ENCODE measurements at places on chromosomes 3 and 15.

DNA sequence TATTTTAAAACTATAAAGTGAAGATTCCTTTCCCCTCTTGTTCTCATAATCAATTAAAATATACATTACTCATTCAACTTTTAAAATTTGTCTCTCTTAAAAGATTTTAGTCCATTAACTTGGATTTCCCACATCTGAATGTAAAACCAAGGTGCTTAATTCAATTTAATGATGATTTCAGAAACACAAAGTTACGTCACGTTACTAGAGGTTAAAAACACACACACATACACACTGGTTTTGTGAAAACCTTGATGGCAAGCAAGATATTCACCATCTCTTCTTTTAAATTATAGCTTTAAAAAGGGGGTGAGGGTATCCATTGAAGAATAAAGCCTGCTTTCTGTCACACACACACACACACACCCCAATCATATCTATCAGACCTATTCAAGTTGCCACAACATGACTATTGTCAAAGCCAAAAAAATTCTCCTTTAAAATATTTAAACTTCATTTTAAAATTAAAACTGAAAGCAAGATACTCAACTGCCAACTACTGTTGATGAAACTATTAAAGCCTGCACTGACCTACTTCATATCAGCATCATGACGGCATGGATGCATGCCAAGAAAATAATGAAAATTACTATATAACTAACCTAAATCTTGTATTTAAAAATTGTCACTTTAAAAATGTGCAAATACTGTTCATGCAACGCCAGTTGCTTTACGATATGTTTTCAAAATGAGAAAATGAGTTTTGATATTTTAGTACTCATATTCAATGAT lies 2.1 kb downstream of the RFX7 start:
- no peak for DNase-seq

GRCh38 chr3:134625462-134625861 lies 25.4 kb downstream of the KY start:
- DNase-seq, result no peak

DNA sequence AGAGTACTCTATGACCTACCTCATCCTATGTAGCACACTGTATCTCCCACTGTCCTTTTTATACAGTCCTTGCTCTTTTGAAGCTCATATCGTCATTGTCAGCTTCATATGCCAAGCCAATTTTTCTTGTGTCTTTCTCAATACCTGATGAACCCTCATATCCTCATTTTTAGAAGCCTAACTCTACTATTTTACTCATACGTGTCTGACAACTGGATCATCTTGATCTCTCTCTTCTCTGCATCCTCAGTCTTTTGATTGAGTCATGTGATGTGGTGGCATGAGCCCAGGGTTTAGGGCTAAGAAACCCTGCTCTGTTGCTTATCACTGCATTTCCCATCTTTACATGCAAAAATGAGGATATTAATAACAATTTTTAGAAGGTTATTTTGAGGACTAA lies 352.0 kb downstream of the LPP start:
- no peak for DNase-seq

DNA sequence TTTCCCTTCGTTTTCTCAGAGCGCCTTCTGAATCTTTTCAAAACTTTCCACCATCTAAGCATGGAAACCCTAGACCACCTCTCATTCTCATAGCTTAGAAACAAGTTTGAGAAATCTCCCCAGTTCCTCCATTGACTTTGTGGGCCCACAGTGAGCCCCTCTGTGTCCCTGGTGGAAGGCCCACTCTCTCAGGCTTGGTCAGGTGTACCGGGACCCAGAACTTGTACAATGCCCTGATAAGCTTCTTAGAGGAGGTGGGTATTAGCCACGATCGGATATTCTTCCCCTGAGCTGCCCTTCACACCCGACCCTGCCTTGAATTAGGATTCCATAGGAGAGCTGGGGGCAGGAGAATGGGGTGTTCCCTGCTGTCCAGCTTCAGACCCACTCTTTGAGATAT lies at the start of gene SLC24A1:
Gene SLC24A1 (plus strand): TSS at position 301 of the 400 bp plus-strand sequence. CDS start 2,143 bp downstream, outside the sequence.
- no peak for DNase-seq

- no peak for DNase-seq
Measured at GRCh38 chr3:55601366-55602080, 114.4 kb upstream of the WNT5A start.

DNA sequence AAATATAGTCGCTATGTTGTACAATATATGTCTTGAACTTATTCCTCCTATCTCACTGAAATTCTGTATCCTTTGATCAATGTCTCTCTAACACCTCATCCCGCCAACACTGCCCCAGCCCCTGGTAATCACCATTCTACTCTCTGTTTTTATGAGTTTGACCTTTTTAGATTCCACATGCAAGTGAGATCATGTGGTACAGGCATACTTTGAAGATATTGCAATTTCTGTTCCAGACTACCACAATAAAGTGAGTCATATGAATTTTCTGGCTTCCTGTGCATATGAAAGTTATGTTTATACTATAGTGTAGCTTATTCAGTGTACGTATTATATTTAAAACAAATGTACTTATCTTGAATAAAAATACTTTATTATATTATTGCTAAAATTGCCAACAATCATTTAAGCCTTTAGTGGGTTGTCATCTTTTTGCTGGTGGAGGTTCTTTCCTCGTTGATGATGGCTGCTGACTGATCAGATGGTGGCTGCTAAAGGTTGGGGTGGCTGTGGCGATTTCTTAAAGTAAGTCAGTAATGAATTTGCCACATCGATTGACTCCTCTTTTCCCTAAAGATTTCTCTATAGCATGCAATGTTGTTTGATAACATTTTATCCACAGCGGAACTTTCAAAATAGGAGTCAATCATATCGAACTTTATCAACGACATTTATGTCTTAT lies 257.2 kb downstream of the NFKBIZ start:
- DNase-seq, result no peak

DNA sequence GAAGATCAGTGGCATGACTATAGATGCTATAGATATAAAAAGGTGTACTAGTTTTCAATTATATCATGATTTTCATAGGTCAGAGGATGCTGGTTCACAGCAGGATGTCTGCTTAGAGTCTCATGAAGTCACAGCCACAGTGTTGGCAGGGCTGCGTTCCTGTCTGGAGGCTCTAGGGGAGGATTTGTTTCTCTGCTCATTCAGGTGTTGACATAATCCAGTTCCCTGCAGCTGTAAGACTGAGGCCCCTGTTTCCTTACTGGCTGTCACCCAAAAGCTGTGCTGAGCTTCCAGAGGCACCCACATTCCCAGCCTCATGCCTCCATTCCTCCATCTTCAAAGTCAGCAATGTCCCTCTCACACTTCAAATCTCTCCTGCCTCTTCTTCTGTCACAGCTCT lies 170.7 kb downstream of the OCA2 start:
- DNase-seq, result no peak

GRCh38 chr15:76996526-76997401 lies 1.8 kb downstream of the PSTPIP1 start:
- no peak for DNase-seq

- DNase-seq, result no peak
Measured at GRCh38 chr3:171365489-171365888, 94.7 kb downstream of the TNIK start.

- DNase-seq, result no peak
Measured at GRCh38 chr3:43001556-43002121, 22.5 kb downstream of the GASK1A start.

- no peak for DNase-seq
Measured at GRCh38 chr3:16484216-16484615, 29.3 kb downstream of the RFTN1 start.

DNA sequence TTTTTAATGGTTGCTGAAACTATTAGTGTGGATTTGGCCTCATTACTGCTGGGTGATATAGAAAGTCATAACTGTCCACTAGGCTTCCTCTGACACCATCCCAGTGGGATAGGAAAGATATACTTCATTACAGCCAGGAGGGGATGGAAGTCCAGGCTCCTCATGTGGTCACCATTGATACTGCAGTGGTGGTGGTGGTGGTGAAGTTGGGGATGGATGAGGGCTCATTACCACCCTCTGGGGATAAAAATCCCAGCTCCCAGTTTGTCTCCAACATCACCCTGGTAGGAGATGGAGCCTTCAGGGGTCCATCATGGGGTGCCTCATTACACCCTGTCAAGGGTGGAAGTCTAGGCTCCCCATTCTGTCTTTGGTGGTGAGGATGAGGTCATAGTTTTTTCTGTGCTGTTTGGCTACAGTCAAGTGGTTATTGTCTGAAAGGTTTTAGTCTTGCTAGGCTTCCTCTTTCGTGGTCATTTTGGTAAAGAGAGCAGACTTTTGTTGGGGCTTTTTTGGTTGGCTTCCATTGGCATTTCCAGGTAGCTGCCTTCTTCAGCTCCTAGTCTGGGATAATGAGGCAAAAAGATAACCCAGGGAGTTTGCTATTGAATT lies 30.1 kb upstream of the FILIP1L start:
- DNase-seq, result no peak

DNA sequence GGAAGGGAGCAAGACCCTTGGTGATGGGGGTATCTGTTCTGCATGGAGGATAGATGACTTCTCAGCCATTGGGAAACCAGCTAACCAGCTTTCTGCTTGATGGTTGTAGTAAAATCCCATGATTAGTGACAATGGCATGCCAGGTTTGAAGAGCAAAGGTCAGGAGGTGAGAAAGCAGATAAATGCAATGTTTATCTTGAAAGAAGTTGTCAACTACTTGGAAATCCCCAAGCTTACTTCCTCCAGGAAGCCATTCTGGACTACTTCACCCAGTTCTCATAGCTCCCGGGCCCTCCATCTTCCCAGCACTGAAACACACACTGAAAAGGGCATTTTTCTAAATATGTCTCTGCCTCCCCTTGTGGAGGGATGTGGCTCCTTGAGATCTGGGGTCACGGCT lies 51.3 kb downstream of the SMAD3 start:
- DNase-seq, result no peak

DNA sequence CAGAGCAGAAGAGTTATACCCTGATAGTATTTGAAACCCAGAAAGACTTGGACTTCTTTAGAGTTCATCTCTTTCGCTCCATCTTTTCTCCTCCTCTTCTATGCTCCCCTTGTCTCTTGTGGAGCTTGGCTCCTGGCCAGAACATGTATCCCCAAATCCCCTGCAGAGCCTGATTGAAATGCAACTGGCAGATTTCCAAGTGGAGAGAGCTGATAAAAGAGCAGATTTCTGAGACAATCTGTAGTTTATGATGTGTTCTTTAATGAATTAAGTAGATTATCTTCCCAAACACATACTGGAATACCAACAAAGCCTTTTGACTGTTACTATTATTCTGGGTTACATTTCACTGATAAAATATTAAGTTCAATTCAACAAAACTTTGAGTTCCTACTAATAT lies 33.4 kb downstream of the UNC13C start:
- no peak for DNase-seq

DNA sequence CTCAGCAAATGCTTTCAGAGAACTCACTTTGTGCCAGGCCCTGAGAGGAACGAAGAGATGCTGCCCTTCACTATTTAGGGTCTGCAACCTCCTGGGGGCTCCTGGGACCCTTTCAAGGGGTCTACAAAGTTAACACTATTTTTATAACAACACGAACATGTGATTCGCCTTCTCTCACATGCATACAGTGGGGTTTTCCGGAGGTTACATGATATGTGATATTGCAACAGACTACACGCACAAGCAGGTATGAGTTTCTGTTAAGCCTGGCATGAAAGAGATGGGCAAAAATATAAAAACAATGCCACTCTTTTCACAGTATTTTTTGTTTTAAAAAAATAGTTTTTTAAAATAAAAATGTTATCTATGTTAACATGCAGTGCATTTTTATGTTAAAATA lies 10.3 kb downstream of the STARD5 start:
- DNase-seq, result no peak

- no peak for DNase-seq
Measured at GRCh38 chr3:180223268-180223667, 186.5 kb upstream of the PEX5L start.

GRCh38 chr3:177713928-177714900 lies 516.9 kb upstream of the TBL1XR1 start:
- no peak for DNase-seq

GRCh38 chr3:123637131-123637530 lies 52.3 kb upstream of the HACD2 start:
- no peak for DNase-seq

- DNase-seq, result no peak
Measured at GRCh38 chr15:40714144-40714543, 19.2 kb downstream of the RAD51 start.

DNA sequence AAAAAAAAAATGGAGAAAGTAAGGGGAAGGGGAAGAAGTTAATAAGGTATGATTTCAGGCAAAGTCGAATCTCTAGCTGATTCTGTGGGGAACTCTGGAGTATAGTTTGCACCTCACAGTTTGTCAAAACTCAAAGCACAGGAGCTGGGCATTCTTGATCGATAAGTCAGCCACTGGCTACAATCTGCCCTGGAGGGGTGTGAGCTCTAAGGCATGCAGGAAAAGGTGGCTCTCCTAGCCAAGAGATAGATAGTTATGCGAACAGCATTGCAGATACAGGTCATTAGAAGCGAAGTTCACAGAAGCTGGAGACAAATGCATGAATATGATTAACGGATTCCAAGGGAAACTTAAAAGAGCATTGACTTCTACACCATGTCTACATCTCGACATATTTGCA lies 952.6 kb downstream of the AGBL1 start:
- no peak for DNase-seq

DNA sequence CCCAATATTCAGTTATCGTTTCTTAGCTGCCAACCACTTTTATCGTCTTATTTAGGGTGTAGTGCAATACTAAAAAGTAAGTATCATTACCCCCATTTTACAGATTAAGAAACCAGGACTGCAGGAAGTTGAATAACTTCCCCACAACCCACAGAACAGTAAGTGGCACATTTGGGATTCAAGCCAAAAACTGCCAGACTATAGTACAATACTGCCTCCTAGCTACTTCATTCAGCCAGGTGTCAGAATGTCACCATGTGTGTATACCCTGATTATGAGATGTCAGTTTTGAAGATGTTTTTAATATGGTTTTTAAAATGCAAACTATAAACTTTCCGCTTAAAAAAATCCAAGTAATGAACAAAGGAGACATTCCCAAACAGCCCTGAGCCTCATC lies 74.2 kb upstream of the PROK2 start:
- no peak for DNase-seq

DNA sequence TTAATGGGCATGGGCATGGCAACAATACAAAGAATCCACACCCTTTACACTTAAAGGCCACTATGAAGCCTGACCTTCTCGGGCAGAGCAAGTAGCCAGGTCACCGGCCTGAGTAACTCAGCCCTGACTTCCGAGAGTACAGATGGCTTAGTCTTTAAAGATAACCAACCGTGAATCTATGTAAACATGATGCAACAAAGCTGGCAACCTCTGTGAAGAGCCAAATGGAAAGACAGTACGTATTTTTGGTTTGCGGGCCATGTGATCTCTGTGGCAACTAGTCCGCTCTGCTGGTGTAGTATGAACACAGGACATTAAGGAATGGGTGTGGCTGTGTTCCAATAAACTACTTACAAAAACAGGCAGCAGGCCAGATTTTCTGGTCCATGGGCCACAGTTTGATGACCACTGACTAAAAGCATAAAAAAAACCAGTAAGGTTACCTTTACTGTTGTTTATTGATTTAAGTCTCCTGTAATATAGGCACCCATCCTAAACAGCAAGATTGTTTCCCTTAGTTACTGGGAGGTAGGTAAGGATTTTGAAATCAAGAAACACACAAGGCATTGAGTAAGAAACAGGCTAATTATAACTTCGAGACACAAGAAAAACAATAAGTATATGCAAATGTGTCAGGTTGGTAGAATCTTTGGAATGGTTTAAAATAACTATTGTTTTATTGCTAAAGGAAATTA lies 14.5 kb downstream of the RIOX2 start:
- DNase-seq, result no peak

GRCh38 chr15:58221591-58222241 lies 83.5 kb downstream of the AQP9 start:
- no peak for DNase-seq

- DNase-seq, result no peak
Measured at GRCh38 chr15:39731266-39731665, 51.4 kb downstream of the FSIP1 start.

- no peak for DNase-seq
Measured at GRCh38 chr3:124972457-124972856, 37.9 kb upstream of the MUC13 start.
